ENCODE measurements at places on chromosomes 7 and 10.
A peak's percentile ranks its signal among the peaks of the same experiment; 100 is the strongest.

GRCh38 chr7:19295376-19295775, 150.2 kb upstream of the FERD3L start:
- no peak for DNase-seq

GRCh38 chr10:96683065-96683464, 37.2 kb downstream of the PIK3AP1 start:
- DNase-seq: no peak

GRCh38 chr10:10883737-10884136, 133.9 kb upstream of the CELF2 start:
- DNase-seq: no peak

DNA sequence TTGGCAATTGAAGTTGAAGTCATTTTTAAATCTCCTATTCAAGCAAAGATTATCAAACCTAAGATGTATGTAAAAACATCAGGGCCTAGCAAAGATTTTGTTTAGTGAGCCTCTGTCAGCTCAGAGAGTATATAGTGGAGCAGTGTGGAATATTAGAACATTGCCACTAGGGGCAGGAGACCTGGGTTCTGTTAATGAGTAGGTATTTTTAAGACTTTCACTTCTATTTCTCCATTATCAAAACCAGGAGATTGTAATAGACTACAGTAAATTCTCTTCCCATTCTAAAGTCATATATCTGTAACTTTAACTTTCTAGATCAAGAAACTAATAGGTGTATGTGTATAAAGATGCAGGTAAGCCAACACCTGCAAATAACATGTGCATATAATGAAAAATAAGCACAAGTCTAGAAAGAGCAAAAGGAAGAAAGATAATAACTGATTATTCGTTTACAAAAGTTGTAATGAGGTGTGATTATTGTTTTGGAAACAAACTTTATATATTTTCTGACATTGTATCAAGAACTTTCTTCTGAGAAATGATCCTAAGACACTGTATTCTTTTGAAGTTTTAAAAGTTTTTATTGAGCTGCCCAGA, 64.4 kb downstream of the KCND2 start:
- no peak for DNase-seq

DNA sequence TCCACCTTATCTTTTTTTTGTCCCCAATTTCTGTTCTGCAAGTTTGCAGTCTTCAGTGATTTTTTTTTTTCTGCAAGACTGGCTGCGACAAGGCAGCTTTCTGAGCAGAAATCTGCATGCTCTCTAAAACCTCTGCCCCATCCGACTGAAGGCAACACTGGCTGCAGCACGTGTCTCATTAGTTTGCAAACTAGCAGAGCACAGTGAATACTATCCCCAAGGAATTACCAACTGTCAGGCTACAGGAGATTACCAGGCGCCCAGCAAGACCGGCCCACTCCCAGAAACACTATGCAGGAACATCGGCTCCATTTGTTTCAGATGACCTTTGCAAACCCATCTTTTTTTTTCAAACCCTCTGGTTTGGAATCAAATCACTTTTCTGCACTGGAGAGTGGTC, 538.8 kb downstream of the SORCS1 start:
- DNase-seq: peak; percentile 48

DNA sequence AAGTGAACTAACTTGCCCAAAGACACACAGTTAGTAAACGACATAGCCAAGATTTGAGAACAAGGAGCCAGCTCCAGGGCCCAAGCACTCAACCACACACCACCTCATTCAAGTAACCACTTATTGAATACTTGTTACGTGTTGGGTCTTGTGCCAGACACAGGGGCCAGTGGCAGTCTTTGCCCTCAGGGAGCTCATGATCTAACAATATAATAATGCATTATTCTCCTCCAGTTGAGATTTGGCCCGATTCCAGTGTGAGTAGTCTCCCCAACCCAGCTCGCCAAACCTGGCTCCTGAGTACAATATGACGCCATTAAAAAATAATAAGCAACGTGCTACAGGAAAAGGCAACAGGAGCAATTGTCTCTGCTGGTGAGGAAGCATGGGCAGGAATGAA, 14.4 kb upstream of the STK17A start:
- no peak for DNase-seq

GRCh38 chr10:11345224-11346054, 266.0 kb downstream of the USP6NL start:
- no peak for DNase-seq

GRCh38 chr10:10958041-10958440, 59.6 kb upstream of the CELF2 start:
- DNase-seq: no peak

DNA sequence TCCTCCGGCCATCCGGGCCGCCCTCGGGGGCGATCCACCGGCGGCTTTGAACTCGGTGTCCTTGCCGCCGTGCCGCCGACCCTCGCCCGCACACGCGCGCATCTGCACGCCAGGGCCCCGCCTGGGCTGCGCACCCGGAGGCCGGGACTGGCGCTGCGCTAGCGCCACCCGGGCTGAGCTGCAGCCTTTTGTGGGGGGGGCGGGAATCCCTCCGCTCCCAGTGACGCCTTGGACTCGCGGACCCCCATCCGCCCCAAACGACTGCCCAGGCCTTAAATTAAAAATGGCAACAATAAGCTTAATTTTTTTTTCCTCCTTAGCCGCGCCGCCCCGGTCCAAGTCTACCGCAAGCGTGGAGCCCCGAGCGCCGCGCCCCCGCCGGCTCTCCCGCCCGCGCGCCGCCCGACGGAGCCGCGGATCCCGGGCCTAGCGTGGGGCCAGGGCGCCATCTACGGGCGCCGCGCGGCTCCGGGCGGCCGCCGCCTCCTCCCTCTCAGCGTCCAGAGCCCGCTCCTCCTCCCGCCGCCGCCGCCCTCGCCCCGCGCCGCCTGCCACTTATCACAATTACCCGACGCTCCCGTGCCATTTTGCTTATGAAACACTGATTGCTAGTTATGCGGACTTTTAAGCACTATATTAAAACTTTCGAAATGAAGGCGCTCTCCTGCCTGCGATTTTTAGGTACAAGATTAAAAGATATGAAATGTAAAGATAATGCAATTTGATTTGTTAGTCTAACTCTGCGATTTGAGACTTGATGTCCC, 7.5 kb upstream of the EBF3 start:
- peak; percentile 86 for DNase-seq

- DNase-seq: no peak
Measured at GRCh38 chr10:57846307-57847065, 421.2 kb downstream of the IPMK start.

GRCh38 chr7:51010534-51010933, 227.8 kb upstream of the GRB10 start:
- DNase-seq: no peak

GRCh38 chr10:120403109-120403508, 53.9 kb upstream of the PLPP4 start:
- DNase-seq: no peak

GRCh38 chr10:44857363-44858016, 53.6 kb upstream of the TMEM72 start:
- DNase-seq: peak; percentile 89

DNA sequence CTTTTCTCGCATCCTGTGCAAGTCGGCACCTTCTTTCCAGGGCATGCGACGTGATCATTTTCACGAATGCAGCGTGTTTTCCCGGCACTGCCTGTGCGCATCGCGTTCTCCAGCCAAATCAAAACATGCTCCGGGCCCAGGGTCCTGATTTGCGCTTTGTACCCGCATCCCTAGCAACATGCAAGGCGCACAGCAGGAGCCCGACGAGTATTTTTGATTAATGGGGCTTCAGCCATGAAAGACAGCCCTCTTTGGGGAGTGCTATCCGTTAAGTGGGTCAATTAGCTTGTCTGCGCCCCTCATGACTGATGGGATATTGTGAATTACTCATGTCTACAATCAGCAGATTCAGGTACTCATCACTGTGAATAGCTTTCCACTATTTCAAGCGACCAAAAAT, 243.3 kb upstream of the RNF32 start:
- DNase-seq: peak; percentile 58

- no peak for DNase-seq
Measured at GRCh38 chr10:124492266-124492665, 30.6 kb downstream of the LHPP start.

GRCh38 chr10:99754670-99755069, 22.6 kb downstream of the CUTC start:
- no peak for DNase-seq

GRCh38 chr7:26554952-26555351, 263.3 kb downstream of the SNX10 start:
- DNase-seq: no peak

DNA sequence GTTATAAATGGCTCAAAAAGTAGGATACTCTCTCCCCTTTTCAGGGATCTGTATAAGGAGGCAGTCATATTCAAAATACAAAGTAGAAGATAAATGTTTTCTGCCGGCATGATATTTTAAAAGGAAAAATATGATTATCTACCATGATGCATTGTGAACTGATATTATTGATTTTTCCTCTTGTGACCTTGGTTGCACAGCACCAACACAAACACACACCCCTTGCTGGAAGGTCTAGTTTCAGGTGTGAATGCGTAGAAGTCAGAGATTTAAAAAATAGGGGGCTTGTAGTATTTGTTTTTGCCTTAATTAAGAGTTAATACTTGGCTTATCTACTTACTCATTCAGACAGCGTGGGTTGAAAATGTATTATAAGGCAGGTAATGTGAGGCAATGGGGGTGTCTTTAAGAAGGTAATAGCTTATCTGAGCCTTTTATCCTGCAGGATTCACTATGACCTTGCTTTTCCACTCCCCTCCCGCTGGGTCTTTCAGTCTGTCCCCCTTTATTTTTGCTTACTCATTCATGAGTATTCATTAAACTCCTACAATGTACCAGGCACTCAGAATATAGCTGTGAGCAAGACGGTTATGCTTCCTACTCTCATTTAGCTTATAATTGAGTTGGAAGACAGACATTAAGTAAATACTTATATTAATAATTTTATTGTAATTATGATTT, 390.6 kb downstream of the SDK1 start:
- DNase-seq: peak; percentile 42

GRCh38 chr7:128954830-128955802, 17.4 kb downstream of the IRF5 start:
- DNase-seq: no peak

DNA sequence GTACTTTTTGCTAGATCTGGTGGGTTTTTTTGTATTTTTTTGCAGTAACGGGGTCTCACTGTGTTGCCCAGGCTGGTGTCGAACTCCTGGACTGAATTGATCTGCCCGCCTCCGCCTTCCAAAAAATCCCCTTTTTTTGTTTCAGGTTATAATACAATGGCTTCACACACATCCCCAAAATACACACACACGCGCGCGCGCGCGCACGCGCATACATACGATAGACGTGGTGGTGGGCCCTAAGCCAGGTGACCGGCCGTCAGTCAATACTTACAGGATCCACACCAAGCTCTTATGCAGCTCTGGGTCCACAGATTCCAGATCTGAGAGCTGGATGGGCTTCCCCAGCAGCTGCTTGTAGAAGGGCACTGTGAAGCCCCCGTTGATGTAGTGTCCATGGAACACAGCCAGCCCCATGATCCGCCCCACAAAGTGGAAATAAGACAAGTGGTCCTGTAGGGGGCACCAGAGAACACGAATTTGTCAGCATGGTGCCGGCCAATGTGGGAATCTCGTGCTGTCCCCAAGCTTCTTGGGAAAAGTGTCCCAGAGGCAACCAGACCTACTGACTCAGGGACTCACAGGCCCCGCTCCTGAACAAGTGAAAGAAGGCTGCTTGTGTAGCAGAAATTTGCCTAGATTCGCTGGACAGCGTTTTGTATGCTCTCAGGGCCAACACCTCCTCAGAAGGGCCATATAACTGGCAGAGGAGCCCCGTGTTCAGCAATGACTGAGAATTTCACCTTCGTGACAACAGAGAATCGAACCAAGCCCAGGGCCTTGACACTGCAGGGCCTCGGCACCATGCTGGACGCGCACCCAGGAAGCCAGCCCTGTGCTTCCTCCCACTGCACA, 103.6 kb downstream of the SMURF1 start:
- peak; percentile 74 for DNase-seq

GRCh38 chr10:97332591-97333350, 1.8 kb downstream of the FRAT2 start:
- DNase-seq: peak; percentile 69

DNA sequence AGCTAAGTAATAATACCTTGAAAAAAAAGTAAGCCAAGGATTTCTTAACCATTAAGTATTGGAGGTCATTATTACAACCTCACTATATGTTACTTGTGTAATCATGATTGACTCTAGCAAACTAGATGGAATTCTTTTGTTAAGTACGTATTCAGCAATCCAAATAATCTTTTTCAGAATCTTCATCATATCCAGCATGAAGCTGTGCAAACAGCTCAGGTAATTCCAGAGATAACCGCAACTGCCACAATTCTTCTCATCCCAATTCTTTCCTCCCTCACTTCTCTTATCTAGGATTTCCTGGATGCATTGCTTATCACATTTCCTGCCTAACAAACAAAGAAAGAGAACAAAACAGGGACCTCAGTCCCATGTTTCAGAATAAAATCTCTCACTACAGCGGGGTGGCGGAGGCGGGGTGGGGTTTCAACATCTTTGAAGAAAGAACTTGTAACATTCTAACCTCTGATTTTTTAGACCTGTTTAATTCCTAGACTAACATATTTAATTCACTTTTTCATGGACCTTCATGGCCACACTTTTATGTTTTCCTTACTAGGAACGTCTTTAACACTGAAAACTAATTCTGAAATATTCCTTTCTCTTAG, 156.5 kb downstream of the POM121L12 start:
- DNase-seq: no peak

- no peak for DNase-seq
Measured at GRCh38 chr7:42014625-42015618, 222.1 kb downstream of the GLI3 start.

- no peak for DNase-seq
Measured at GRCh38 chr7:102318482-102318971, 31.9 kb downstream of the SH2B2 start.

DNA sequence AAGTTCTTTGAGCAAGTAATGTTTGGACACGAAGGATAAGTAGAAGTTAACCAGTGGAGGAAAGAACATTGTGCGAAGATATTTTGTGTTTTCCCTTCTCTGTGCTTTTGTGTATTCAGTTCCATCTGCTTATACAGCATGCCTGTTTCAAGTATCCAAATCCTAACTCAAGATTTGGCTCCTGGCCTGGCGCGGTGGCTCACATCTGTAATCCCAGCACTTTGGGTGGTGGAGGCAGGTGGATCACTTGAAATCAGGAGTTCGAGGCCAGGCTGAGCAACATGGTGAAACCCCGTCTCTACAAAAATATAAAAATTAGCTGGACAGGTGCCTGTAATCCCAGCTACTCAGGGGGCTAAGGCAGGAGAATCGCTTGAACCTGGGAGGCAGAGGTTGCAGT, 40.8 kb upstream of the TPST1 start:
- DNase-seq: no peak
